ENCODE measurements at places on chromosomes 5 and 9. TPM values are rescaled to one million over a fixed set of nuclear protein-coding genes. Genes with fewer than 3 reads are reported as not detected.

- peak; percentile 57 for DNase-seq
Observed at GRCh38 chr5:79857714-79858409, 133.2 kb downstream of the MTX3 start.

GRCh38 chr5:90685425-90686022 lies 126.9 kb downstream of the ADGRV1 start:
- DNase-seq: no peak

DNA sequence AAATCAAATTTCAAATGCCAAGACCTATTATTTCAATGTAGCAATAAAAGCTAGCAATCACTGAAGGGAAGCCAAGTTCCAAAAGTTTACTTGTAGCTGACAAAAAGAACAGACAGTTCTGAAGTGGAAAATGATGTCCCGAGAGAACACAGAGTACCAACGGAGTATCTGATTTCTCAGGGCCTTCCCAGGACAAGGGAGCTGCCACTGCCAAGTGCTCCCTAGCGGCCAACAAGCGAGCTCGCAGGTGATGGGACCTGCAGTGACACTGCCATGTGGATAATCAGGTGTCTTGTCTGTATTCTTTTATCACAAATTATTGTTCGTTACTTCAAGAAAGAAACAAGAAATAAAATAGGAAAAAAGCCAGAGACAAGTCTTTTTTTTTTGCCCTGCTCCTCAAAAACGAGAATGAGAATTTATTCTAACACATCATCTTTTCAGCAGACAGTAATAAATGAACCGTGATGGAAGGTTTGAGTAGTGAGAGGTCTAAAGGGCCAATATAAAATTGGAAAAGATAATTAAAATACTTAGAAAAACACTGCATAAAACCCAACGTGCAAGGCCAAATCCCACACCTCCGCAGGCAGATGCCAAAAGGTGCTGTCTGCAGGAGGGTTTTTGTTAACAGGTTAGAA lies 159.4 kb downstream of the MYO10 start:
- peak; percentile 59 for DNase-seq

Gene TLE4
- polyA plus RNA-seq: 24.9 TPM

Gene GALNT12
- polyA plus RNA-seq: 1.9 TPM
